Activated CD4-positive, alpha-beta T cell treated with anti-CD3 and anti-CD28 coated beads, Interleukin-2, amount 50 U/mL, for 1 hour (primary cell): ENCODE measurements at places on chromosomes 16 and 17.
A peak's percentile ranks its signal among the peaks of the same experiment; 100 is the strongest.

DNA sequence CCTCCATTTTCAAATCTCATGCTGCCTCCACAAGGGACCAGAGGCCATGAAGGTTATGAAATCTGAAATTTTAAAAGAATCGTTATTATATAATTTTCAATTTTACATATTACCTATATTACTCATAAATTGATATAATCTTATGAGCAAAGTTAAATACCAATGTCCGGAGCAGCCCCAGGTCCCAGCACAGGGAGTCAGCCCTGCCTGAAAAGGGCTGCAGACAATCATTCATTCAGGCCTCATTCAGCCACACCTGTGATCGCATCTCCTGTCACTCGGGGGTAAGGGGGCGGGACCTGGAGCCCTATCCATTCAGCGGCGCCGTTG is 172.5 kb downstream of the AHSP start:
- no peak for DNase-seq

DNA sequence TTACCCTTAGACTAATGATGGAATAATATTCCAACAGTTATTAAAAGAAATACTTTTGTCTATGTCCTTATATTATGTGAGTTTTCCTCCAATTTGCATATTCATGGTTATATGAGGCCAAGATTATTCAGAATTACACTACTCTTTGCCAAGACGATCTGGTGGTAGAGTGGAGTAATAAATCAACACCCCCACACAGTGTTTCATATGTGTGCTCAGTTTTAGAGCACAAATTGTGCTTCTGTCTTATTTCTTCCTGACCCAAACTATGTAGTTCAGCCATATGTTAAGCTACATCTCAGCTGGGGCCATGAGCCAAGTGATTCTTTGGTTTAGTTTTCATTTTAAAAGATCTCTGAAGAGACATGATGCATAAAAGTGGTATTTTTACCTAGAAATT is 26.9 kb upstream of the PPM1E start:
- DNase-seq, result no peak

DNA sequence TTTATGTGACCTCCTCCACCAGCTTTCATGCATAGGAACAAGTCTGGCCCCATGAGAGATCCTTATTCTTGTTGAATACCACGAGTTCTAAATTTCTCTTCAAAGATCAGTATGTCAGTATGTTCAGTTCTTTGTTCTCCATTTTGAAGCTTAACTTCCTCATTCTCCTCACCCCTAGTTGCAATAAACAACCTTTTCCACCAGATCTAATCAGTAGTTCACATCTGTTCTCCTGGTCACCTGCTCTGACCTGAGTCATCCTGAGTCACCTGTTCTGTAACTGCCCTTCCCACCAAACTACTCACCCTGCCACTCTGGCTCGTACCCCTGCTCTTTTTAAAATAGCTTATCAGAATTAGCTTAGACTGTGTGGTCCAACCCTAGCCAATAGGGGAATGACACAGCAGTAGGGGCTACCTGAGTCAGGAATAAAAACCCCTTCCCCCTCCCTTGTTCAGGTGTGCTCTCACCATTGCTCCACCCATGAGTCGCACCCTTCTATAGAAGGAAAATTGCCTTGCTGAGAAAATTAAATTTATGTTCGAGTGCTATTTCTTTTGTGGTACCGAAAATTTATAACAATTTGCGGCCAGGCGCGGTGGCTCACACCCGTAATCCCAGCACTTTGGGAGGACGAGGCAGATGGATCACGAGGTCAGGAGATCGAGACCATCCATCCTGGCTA is 94.6 kb downstream of the EMP2 start:
- DNase-seq, result no peak

DNA sequence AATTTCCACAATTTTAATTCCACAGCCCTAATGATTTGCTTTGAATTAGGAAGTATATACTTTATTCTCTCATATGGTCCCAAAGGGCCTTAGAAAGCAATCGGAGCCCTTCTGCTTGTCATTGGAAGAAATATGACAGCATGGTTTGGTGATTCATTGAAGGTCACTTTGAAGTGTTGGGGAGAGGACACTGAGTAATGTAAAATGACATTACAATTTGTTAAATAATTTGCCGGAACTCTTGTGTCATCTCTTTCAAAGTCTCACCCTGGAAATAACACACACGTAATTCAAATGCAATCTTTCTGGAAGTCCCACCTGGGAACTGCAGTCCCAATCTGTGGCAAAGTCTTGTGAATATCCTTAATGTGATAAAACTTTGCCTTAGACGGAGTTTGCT is 59.8 kb downstream of the BMERB1 start:
- DNase-seq, result no peak

DNA sequence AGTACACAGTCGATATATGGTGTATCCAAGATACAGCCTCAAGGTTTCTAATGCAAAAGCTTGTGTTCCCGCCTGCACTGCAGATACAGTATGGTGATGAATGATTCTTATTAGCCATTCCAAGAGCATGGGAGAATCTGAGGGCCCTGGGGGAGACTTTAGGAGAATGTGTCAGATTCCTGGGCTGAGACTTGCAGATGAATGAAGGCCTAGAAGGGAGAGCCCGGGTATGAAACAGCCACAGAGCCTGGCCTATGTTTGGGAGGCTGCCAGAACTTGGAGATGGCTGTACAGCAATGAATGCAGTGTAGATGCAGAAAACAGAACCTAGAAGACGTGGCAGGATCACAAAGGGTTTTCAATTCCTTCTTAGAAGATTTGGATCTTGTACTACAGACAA is 510.7 kb downstream of the HAPSTR1 start:
- no peak for DNase-seq

DNA sequence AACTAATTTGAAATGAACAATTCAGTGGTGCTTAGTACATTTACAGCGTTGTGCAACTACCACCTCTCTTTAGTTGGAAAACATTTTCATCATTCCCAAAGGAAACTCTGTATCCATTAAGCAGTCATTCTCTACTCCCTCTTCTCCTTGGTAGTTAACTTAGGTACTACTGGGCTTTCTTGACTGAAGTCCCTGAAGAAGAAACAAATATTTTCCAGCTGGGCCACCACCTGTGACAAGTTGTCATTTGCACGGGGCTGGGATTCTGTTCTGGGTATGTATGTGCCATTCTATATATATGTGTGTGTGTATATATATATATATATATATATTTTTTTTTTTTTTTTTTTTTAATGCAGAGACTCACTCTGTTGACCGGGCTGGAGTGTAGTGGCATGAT is 15.4 kb upstream of the RMI2 start:
- DNase-seq, result no peak

DNA sequence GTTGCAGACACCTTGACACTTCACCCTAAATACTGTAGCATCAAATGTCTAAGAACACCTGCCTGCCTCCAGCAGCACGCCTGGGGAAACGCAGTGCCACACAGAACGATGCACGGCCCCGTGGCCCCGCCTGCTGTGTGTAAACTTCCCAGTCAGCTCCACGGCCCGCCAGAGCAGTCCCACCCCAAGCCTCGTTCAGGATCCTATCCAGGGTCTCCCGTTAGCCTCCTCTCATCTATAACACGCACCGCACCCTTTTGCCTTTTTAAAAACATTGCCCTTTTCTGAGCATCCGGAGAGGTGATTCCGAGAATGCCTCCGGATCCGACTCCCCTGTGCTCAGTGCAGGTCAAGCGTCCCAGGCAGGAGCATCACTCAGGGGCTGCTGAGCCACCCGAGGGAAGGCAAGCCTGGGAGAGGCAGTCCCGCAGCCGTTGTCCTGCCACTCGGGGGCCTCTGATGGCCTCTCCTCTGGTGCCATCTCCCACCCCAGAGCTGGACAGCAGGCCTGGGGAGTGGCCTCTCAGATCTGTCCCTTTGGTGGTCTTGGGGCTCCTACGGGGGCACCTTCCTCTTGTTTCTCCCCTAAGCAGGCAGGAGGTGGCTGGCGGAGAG is 37.9 kb upstream of the SLC38A10 start:
- DNase-seq, result no peak

- DNase-seq, result no peak
These were observed 110.6 kb downstream of the ZNF423 start for GRCh38 chr16:49745311-49745747.

- DNase-seq, result no peak
These were observed at the start of gene PRSS33 for GRCh38 chr16:2787406-2787805. Gene PRSS33, minus strand, starts transcription at chr16:2787560. Its CDS starts 1,013 bp downstream, at chr16:2786547.

GRCh38 chr17:15255713-15256454 is 9.2 kb downstream of the PMP22 start:
- DNase-seq, result no peak

DNA sequence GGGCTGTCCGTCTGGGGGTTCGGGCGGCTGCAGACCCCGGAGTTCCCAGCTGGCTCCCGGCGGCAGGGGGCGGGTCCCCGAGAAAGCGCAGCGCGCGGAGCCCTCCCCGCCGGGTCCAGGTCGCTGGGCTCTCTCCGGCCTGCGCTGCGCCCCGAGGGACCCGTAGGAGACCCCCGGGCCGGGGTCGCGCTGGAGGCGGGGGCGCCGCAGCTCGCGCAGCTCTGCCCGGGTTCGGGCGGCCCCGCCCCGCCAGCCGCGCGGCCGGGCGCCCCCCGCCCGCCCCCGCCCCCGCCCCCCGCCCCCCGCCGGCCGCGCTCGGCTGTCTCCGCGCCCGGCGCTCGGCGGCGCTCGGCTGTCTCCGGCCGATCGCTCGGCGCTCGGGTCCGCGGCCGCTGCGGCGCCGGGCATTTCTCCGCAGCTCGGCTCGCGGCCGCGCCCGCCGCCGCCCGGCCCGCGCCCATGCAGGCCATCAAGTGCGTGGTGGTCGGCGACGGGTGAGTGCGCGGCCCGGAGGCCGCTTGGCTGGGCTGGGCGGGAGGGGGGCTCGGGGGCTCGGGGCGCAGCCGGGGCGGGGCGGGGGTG is at the start of gene RAC3:
TSS of gene RAC3 (plus strand) at position 376 of the 582 bp plus-strand sequence. CDS start at position 460, 84 bp downstream.
- no peak for DNase-seq

GRCh38 chr17:29577385-29578211 is 9.1 kb downstream of the TP53I13 start:
- no peak for DNase-seq

- DNase-seq, result peak; percentile 86
These were observed at the start of gene PITPNC1 for GRCh38 chr17:67376737-67377487. Gene PITPNC1, plus strand, starts transcription at chr17:67377281.

DNA sequence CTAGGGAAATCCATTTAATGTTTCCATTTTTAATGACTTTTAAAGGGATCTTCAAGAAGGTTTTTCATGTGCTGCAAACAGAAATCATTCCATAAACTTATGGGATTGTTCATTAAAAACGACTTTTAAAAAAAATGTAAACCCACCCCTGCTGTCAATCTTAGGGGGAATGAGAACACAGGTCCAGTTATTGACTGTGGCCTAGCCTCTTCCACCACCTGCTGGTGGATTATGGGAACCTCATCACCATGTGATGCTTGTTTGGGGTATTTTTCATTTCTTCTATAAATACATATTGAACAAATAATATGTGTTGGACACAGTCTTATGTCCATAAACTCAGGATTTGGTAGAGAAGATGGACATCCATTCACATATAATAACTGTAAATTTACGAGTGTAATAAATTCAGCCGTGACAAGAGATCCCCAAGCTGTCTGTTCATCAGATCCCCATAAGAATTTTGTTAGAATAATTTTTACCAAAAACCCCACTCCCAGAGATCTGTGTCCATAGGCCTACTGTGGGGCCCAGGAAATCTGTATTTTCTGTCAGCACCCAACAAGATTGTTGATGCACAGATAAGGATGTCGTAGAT is 42.0 kb upstream of the TMC5 start:
- DNase-seq, result peak; percentile 1

DNA sequence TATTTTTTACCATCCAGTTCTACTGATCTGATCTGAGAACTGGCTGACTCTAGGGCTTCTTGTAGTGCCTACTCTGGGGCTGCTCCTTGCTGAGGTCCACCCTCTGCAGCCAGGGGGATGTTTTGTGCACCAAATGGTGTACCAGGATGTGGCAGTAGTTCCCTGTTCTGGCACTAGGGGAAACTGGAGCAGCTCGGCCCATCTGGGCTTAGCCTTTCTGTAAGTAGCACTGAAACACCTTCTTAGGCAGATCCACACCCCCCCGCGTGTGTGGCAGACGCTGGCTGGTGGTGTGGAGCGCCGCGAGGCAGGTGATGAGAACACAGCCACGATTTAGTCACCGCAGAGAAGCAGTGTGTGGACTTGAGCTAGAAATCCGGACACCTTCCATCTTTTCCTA is 17.0 kb downstream of the DUSP14 start:
- DNase-seq, result no peak

DNA sequence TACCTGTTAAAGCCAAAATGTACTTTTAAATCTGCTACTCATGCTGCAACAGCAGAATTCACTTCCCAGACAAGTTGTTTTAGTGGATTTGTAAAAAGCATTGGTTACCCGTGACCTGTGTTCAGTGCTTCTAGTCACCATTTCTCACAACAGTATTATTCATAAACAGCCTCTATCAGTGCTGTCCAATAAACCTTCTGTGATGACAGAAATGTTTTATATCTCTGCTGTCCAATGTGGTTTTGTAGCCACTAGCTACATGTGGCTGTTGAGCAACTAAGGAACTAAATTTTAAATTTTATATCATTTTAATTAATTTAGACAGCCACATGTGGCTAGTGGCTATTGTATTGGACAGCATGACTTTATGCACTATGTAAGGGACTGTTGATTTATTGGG is 12.6 kb downstream of the MAP3K3 start:
- DNase-seq, result no peak

GRCh38 chr17:5762191-5762590 is 177.9 kb upstream of the NLRP1 start:
- DNase-seq, result no peak

DNA sequence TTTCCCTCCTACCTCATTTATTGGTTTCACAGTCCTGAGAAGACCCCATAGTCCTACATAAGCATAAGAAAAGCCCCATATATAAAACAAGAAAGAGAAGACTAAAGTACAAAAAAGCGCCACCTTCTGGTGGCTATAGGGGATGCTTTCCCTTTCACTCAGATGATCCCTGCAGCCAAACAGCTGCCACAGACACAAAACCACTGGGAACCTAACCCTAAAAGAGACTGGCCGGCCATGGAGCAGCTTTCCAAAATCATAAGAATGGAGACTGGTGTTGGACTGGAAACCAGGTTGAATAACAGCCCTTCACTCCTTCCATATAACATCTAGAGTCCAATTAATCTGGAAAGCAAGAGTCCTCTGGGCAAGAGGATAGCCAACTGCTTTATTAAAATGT is 11.4 kb downstream of the DYNC1LI2 start:
- peak; percentile 16 for DNase-seq

- peak; percentile 71 for DNase-seq
These were observed 146.5 kb upstream of the PLCG2 start for GRCh38 chr16:81632392-81633146.

GRCh38 chr16:14018851-14019250 is 52.3 kb upstream of the MRTFB start:
- no peak for DNase-seq

- no peak for DNase-seq
These were observed 19.2 kb upstream of the HOXB13 start for GRCh38 chr17:48747445-48748363.

DNA sequence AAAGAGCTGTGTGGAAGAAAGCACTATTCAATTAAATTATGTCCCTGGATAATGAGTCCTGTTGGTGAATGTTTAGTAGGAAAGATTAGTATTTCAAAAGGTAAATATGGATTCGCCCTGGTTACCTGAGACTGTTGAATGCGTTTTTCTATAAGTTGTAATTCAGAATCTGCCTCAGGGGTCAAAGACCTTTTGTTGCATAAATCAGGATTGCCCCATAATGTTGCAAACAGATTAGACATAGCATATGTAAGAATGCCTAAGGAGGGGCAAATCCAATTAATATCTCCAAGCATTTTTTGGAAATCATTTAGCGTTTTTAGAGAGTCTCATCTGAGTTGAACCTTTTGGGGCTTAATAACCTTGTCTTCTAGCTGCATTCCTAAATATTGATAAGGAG is 70.1 kb upstream of the ARL4D start:
- DNase-seq, result no peak
